ENCODE measurements at places on chromosomes 6 and 20.

DNA sequence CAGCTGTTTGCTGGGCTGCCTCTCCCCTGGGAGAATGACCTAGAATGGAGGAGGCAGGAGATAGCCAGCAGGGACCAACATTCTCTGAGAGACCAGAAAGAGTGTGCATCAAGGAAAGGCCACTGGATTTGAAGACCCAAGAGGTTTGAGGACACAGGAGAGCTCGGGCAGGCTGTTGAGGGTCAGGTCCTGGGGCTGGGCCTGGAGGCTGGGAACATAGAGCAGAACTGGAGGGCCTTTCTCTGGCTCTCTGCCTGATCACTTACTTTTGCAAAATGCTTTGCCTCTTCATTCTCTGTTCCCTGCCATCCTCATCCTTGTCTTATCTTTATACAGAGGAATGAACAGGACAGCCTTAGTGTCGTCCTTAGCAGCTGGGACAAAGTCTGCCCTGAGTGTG is 2.5 kb downstream of the IYD start:
- no peak for DNase-seq

DNA sequence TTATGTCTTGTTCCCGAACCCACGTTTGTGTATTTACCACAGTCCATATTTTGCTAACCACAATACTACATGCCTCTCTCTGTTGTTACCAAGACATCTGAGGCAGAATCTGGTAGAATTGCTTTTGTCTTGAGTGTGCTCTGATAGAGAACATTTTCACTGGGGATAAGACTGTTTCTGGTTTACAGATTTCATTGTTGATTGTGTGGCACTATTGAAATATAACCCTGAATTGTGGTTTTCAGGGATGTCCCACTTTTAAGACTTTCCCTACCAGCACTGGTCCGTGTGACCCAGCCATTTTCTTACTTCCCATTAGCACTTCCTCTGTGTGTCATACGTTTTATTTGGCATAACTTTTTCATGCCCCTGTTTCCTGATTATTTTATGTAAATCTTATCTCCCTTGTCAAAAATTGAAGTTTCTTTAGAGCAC is 12.2 kb downstream of the NCOA7 start:
- DNase-seq: no peak

DNA sequence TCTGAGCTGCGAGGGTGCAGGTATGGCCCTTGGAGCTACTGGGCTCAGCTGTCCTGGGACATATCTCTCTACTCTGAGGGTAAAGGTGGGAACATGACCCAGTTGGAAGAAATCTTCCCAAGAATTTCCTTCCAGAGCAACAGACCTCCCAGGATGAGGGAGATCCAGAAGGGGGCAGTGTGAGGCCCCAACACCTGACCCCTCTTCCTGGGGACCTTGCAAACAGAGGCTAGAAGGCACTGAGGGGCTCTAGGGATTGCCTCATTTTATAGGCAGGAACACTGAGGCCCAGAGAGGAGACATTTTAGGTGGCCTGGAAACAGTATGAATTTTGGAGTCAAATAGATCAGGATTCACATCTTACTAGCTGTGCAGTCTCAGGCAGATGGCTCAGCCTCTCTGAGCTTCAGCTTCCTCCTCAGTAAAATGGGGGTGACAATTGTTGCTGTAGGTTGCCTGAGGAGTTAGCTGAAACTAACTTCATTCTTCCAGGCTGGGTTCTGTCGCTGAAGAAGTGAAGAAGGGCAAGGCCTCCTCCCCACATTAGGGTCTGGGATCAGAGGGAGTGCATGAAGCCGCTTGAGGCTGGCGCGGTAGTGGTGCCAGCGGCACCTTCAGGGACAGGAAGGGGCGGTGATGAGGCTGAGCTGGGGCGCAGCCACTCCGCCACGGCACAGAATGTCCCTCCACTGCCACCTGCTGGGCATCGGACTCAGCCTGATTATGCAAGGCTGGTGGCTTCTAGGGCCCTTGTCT is 11.4 kb downstream of the KCNK17 start:
- DNase-seq: peak; percentile 10

DNA sequence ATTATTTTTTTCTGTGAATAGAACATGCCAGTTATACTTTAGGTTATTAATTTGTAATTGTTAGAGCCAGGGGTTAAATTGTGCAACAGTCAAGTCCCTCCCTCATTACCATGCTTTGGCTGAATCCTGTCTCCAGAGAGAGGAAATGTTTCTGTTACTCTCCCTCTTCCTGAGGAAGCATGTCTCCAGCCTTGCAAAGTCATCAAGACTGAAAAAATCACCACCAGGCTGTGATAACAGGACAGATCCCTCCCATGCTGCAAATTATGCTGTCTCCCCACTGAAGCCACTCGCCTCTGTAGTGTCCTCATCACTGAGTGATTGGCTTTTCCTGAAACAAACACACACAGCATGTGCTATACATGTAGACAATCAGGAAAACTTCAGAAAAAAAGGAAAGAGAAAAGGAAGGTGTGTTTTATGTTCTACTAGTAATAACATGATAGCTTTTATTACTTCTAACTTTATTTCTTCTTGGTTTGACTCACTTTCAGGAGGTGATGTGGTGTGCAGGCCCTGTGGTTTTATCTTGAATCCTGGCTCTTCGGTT is 290.0 kb upstream of the JAG1 start:
- DNase-seq: peak; percentile 71

- DNase-seq: no peak
These were observed 29.9 kb downstream of the DHX35 start for GRCh38 chr20:38991814-38992704.

DNA sequence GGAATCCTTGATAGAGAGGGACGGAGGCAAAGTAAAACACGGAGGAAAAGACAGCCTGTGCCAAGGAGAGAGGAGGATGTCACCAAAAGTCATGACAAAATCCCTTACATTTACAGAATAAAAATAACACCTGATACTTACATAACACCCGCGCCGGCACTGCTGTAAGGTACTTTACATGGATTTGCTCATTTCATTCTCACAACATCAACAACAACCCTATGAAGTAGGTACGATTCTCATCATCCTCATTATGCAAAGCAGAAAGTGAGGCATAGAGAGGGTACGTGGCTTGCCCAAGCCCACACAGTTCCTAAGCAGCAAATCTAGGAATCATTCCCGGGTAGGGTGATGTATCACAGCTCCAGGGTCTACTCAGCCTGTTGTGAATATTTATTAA is 67.6 kb upstream of the NFATC2 start:
- DNase-seq: no peak

GRCh38 chr6:165767228-165767627 is 104.2 kb upstream of the PDE10A start:
- DNase-seq: no peak

DNA sequence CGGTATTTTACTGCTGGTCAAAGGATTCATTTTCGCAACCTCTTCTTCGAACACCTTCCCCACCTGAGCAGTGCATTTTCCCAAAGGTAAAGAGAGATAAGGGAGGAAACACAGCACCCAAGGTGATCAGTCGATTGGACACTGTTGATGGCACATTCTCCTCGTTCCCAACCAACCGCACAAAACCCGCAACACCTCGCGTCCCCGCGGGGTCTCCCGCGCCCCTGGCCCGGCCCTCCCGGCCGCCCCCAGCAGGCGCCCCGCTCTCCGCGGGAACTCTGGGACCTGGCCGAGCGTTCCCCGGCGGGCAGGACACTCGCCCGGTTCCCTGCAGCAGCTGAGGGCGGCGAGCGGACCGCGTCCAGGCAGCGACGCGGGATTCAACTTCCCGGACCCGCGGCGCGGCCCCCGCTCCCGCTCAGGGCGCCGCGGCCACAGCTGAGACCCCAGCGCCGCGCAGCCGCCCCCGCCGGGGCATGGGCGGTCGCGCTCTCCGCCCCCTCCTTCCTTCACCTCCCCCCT is 506 bp downstream of the RGS17 start:
- DNase-seq: no peak

GRCh38 chr6:168737014-168737413 is 296.0 kb downstream of the SMOC2 start:
- no peak for DNase-seq

GRCh38 chr6:13702809-13703302 is 8.8 kb downstream of the RANBP9 start:
- DNase-seq: no peak

GRCh38 chr6:53587291-53587690 is 42.4 kb upstream of the GCLC start:
- DNase-seq: no peak

DNA sequence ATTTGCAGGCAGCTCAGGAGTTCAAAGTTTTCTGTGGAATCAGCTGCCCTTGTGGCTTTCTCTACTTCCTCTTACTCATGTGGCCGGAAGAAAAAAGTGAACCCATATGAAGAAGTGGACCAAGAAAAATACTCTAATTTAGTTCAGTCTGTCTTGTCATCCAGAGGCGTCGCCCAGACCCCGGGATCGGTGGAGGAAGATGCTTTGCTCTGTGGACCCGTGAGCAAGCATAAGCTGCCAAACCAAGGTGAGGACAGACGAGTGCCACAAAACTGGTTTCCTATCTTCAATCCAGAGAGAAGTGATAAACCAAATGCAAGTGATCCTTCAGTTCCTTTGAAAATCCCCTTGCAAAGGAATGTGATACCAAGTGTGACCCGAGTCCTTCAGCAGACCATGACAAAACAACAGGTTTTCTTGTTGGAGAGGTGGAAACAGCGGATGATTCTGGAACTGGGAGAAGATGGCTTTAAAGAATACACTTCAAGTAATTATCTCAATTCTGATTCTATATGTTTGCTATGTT is 1.1 kb downstream of the MGME1 start:
- peak; percentile 29 for DNase-seq

- no peak for DNase-seq
These were observed 62.9 kb downstream of the TRMT6 start for GRCh38 chr20:5887386-5887785.

- DNase-seq: no peak
These were observed 179.2 kb downstream of the TMEM242 start for GRCh38 chr6:157143890-157144798.

DNA sequence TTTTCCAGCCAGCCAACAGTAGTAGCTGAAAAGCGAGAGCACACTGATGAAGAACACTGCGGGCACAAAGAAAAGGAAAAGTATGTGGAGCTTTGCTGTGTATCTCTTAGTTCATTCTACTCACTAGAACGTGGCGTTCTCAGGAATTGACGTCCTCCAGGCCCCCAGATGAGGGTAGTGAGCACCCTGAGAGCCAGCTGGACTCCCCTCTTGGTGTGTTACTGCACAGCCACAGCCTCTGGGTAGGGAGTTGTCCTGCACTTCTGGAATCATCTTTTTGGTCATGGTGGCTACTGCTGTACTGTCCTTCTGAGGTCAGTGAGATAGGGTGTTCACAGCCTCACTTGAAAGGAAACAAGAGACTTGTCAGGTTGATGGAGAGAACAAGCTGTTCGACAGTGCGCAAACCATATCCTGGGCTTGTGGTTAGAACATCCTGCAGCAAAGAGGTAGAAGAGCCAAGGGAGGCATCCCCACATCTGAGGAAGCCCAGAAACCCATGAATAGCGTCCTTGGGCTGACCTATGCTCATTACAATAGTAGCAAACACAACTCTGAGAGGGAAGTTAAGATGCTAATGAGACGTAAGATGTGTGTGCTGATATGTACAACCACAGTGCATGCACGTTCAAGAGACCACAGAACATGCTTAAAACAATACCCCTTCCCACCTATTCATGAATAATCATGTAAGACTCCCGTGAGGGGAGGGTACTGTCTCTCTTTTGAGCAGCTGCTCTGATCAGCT is 14.6 kb upstream of the HLA-F start:
- DNase-seq: no peak

DNA sequence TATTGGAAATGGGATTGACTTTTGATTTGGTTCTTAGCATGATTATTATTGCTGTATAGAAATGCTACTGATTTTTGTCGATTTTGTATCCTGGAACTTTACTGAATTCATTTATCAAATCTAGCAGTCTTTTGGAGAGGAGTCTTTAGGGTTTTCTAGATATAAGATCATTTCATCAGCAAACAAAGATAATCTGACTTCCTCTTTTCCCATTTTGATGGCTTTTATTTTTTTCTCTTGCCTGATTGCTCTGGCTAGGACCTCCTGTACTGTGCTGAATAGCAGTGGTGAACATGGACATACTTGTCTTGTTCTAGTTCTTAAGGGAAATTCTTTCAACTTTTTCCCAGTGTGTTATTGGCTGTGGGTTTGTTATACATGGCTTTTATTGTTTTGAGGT is 64.6 kb downstream of the ZC2HC1B start:
- no peak for DNase-seq

- DNase-seq: no peak
These were observed 279.6 kb downstream of the NRN1 start for GRCh38 chr6:5726976-5727718.

Measured in pulmonary artery endothelial cell (primary cell).